ENCODE measurements at places on chromosomes 11 and 22. TPM values are rescaled to one million over a fixed set of nuclear protein-coding genes. Genes with fewer than 3 reads are reported as not detected.

Gene KREMEN1
- polyA plus RNA-seq: 24.4 TPM

GRCh38 chr22:32142600-32142999 is 16.5 kb downstream of the C22orf42 start:
- no peak for DNase-seq

GRCh38 chr22:41177040-41177621 is 28.0 kb upstream of the L3MBTL2 start:
- DNase-seq: no peak

DNA sequence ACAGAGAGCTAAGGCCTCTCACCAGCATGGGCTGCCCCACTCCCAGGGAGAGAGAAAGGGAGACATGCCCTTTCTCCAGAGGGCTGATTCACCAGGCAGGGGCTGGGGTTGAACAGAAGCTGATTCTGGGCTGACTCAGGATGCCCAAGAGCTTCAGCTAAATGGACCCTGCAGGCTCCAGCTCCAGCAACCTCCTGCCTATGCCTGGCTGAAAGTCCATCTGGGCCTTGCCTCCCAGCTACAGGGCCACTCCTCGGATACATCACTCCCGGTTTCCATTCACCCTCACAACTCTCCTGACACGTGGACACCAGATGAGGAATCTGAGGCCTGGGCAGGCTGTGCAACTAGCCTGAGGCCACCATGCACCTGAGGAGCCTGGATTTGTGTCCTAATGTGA is 215.5 kb downstream of the BUD13 start:
- DNase-seq: no peak

All from lung (tissue), 17 donors.